ENCODE measurements at places on chromosomes 6 and 20. TPM values are rescaled to one million over a fixed set of nuclear protein-coding genes. Genes with fewer than 3 reads are reported as not detected.

- no peak for DNase-seq
Observed at GRCh38 chr20:31836853-31837608, 8.4 kb downstream of the FOXS1 start.

DNA sequence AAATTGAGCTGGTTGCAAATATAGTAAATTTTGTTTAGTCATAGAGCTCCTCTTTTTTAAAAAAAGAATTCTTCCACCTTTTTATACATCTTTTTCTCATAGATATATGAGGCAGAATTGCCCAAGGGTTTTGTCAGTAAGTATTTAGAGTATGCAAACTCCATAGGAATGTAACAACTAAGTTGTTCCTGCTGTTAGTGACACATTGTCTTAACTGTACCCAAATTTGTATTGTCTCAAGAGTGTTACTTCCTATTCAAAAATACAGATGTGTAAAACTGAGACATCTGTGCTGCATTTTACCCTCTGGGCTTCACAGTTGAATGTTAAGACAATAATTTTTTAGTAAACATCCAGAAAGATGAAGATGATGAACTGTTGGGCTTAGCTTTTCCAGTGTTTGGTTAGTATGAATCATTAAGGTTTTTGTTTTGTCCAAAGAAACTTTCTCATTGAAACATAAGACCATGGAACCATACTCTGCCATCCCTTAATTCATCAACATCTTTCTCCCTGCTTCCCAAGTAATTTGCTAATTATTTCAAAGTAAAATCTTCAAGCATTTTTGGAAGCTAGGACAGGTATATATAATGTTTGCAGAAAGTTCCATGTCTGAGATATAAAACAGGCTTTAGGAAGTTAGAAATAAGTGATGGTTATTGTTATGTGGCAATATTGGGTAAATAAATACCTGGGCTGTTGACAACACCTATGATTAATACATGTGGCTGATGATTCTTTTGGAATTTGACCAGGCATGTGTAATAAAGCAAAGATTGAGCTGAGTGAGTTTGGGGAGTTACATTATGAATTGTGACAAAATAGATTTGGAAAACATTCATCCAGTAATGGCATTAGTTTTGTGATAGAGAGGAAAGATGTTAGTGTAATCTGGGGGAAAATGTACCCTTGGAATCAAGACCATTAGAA, 11.2 kb downstream of the OGFRL1 start:
- no peak for DNase-seq

DNA sequence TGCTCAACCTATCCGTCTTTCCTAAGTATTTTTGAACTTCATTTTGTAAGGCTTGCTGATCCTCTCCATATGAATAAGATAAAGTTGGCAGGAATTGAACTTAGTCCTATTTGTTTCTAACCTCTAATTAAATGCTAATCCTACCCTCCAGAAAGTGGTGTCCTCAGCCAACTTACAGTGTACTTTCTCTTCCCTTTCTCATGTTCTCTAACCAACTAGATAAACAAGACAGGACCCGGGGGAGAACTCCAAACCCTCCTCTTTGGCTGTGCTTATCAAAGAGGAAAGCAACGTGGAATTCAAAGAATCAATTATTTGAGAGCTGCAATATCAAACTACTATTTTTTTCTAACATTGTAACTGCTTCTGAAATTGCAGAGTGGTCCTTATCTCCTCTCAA, 56.5 kb upstream of the NRSN1 start:
- DNase-seq: no peak

The RAET1G gene
- total RNA-seq: not detected

The CDYL gene
- total RNA-seq: 25.0 TPM

The TMEM170B gene
- total RNA-seq: 0.82 TPM

The SOBP gene
- total RNA-seq: 0.31 TPM

The OR11A1 gene
- total RNA-seq: not detected

Data from activated CD4-positive, alpha-beta T cell treated with anti-CD3 and anti-CD28 coated beads, Interleukin-2, amount 10 ng/mL, durations not matched to agents 7 days and 5 days (primary cell).